Right cardiac atrium (tissue), 5 donors: ENCODE measurements at places on chromosomes 7 and 10. TPM values are rescaled to one million over a fixed set of nuclear protein-coding genes. Genes with fewer than 3 reads are reported as not detected.

- no peak for DNase-seq
These were observed 2.2 kb downstream of the SMC3 start for GRCh38 chr10:110569736-110570135.

The HNRNPH3 gene
- total RNA-seq: 87.2 TPM

The PDCD11 gene
- total RNA-seq: 9.4 TPM

The TRIP6 gene
- total RNA-seq: 44.7 TPM

The MMP21 gene
- 0.71 TPM for total RNA-seq
